AML-193 (cell line): ENCODE measurements at places on chromosomes 11 and 22.

DNA sequence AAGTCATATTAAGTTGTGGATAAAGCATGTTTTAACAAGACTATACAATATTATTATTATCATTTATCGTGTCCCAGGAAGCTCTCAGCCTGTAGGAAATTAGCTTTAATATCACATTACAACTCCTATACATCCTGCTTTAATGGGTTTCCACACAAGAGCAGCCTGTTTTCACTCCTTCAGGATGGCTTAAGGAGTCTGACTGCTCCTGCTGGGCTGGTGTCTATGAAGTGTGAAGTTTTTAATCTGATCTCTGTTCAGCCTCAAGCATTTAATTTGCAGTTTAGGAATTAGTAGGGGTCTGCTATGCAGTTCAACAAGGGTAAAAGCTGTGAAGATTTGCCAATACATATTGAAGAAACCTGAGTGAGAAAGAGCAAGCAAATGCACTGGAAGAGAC is 653.4 kb upstream of the LRRC4C start:
- DNase-seq, result no peak

DNA sequence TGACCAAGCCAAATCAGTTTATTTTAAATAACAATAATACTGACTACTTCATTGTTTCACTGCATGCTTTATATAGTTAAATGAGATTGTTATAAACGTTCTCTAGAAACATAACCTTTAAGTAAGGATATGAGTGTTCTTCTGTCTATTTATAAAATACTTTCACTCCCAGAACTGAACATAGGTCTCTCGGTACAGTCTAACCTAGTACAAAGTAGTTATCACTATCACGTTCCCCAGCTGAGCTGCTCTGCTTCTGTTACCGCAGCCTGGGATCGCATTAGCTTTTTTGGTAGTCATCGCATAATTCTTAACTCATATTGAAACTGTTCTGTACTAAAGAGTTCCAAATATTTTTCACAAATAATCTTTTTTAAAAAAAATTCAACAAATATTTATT is 143.6 kb downstream of the WNT11 start:
- no peak for DNase-seq

DNA sequence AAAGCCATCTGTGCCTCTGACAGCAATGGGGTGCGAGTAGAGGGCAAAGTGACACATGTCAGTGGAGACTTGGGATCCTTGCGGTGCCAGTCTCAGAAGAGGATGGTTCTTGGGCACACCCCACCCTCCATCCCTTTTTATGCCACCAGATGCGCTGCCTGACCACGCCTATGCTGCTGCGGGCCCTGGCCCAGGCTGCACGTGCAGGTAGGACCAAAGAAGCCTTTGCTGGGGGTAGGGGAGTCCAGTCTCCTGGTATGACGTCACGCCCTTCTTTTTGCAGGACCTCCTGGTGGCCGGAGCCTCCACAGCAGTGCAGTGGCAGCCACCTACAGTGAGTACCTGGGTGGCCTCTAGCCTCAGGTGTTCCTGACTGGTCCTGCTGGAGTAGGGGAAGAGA is 1.5 kb downstream of the NDUFS8 start:
- no peak for DNase-seq

GRCh38 chr22:29810216-29810615 is 27.9 kb downstream of the ASCC2 start:
- no peak for DNase-seq

DNA sequence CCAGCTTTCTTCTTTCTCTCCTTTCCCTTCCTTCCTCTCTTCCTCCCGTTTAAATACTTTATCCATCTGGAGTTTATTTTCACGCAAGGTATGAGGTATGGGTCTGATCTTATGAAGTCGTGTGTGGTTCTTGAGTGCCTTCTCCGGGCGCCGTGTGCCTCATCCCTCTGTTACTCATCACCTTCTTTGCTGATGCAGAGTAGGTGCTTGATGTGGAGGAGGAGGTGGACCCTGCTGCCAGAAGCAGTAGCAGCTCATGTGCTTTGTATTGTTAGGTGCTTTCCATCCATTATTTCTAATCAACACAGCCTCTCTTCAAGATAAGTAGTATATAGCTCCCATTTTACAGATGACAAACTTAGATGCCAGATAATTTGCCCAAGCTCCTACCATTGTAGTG is 47.0 kb downstream of the TNRC6B start:
- DNase-seq, result no peak

DNA sequence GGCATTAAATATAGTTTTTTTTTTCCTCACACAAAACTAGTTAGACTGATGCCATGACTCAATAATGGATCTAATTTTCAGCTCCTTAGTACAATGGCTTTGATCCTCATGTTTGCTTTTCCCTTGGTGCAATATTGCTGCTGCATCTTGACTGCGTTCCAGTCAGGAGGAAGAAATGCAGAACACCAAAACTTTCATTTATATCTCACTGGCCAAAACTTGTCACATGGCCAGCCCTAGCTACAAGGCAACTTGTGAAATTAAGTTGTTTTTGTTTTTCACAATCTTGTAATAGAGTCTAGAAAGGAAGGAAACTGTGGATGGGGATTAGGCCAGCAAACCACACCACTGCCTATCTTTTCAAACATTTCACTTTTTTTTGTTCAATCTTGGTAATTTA is 36.7 kb downstream of the SMC1B start:
- DNase-seq, result peak; percentile 78

- DNase-seq, result no peak
These were observed 1.6 kb downstream of the EFEMP2 start for GRCh38 chr11:65870706-65871681.

GRCh38 chr11:122697636-122698167 is 42.2 kb downstream of the UBASH3B start:
- peak; percentile 99 for DNase-seq

DNA sequence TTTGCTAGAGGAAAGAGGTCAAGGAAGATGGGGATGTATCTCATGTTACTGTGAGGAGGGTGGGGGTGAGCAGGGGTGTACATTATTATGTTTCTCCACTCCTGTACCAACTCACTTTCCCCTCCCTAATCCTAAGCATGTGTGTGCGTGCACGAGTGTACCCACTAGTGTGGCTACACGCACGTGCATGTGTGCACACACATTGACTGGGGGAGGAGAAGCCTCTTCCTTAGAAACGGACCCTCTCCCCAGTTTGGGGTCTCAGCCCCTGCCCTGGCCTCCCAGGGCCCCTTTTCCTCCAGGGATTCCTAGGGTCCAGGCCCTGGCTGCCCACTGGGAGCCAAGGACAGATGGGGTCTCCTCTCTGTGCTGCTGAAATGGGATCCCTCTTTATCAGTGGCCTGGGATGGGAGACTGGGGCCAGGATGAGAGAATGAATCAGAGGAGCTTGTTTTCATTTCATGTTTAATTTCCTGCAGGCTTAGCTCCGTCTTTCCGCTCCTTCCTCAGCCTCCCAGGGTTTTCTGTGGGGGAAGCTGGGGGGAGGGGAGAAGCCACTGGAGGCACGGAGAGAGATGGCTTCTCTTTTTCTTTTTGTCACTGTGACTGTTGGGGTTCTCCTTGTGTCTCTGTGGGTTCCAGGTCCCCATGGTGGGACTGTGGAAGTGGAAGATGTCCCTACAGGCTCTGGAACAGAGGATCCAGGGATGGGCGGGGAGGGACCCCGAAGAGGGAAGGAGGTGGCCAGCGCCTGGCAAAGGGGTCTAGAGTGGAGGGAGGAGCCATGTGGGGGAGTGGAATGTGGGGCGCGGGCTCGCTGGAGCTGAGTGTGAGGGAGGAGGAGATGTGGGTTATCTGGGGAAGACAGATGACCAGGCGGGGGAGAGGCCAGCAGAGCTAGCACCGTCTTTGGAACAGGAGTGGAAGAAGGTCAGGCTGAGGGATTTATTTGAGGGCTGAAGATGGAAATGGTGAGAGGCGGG is 40.3 kb downstream of the ALX4 start:
- no peak for DNase-seq

- DNase-seq, result no peak
These were observed 49.7 kb downstream of the RTL6 start for GRCh38 chr22:44448271-44448830.

DNA sequence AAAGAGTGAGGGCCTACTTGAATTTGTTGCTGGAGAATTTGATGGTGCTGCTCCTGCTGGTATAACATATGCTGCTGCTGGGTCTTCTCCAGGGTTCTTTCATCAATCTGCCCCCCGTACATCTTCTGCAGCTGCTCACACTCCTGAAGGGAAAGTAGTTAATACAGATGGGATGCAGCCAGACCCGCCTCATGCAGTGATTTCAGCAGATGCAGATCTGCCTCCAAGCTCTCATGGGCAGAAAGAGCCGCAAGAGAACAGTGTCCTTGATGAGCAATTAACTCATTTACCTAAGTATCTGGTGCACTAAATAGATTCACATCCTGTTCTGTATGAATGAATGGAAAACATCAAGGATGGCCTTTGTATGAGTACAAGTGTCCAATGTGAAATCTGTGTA is 24.8 kb upstream of the APOA1 start:
- no peak for DNase-seq

- peak; percentile 29 for DNase-seq
These were observed 4.5 kb upstream of the TBX10 start for GRCh38 chr11:67644042-67644441.

DNA sequence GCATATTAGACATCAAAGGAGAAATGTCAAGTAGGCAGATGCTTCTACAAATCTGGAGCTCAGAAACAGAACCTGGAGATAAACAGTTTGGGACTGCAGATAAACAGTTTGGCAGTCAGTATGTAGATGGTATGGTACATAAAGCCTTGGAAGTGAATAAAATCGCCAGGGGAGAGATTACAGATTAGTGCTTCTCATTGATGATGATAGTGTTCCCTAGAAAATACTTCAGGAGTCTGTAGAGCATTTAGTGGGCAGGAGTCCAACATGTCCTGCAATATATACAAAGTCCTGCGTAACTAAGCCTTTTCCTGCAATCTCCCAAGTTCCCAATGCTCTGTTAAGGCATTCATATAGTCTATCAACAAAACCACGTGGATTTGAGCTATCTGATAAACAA is 35.2 kb downstream of the NARS2 start:
- no peak for DNase-seq

DNA sequence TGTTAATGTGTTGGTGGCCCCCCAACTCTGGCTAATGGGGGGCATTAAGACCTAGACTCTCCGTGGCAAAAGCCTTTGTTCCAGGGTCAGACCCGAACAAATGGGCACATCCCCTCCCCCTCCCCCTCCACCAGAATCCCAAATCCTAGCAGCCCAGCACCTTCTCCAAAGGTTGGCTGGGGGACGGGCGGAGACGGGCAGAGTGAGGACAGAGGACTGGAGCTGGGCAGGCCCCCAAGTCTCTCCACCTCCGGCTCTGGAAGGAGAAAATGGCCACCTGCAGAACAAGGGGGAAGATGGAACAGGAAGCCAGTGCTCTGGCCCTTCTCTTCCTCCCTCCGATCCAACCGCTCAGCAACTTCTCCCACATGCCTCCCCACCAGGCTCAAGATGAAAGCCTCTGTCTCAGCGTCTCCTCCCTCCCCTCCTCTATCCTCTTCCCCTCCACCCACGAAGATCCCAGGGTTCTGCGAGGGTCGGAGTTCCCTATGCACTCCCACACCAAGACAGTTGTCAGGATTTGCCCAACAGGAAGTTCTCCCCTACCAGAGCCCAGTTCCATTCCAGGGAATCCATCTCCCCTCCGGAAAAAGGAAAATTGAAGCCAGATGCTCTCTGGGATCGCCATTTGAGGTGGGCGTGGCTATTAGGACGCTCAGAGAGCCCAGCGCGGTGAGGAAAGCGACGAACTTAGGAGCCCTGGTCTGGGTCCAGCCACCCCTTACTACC is 20.1 kb downstream of the ADA2 start:
- no peak for DNase-seq

GRCh38 chr11:10680956-10681487 is 12.5 kb downstream of the IRAG1 start:
- no peak for DNase-seq

DNA sequence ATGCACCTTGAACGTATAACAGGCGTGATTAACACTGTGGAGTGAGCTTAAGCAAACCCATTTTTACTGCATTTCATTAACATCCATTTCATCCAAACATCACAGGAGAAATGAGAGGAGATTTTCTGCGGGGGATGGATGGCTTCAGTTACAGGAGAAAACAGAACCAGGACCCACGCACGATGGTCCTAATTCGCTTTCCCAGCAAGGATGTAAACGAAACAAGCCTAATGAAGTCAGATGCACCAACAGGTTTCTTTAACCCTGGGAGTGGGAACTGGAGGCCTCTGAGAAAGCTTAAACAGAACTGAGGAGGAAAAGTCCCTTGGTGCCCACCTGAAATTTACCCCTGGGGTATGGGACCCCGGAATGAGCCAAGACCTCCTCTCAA is 2.7 kb downstream of the CADM1 start:
- no peak for DNase-seq

- no peak for DNase-seq
These were observed 7.8 kb downstream of the LARGE2 start for GRCh38 chr11:45930031-45930794.

GRCh38 chr11:73137262-73137943 is 4.7 kb downstream of the FCHSD2 start:
- DNase-seq, result peak; percentile 70

DNA sequence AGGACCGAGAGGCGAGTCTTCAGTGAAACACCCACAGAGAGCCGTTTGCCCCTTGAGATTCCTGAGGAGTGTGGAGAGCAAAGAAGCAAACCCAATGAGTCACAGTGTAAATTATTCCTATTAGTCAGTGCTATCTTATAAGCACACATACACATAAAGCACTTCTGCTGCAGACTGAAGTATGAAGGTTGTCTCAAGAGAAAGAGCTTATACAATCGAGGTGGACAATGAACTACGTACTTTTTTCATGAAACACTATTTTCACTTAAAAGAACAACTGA is 37.3 kb downstream of the GALNT18 start:
- DNase-seq, result no peak

DNA sequence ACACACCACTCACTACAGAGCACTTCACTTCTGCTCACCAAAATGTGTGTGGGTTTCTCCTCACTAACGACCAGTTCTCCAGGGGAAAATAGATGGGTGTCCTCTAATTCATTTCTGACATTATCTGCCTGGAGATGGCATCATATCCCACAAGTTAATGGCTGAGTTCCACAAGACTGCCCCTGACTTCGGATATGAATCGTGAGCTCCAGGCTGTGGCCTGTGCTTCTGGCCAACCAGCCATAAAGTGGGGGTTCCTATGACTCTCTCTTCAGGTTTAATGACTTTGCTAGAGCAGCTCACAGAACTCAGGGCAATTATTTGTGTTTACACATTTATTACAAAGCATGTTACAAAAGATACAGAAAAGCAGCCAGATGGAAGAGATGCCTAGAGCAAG is 113.0 kb upstream of the SYT13 start:
- DNase-seq, result no peak
